Panc1 (cell line): ENCODE measurements at places on chromosomes 7 and 10. TPM values are rescaled to one million over a fixed set of nuclear protein-coding genes. Genes with fewer than 3 reads are reported as not detected.

- no peaks in the 10 kb centered on the region for H3K36me3 ChIP-seq
- no peak overlapping the region for H3K27ac ChIP-seq
- H3K27me3 ChIP-seq, result no peaks in the 10 kb centered on the region
- no peaks in the 10 kb centered on the region for H3K4me1 ChIP-seq
Measured at GRCh38 chr10:65394502-65395297, 1531.1 kb upstream of the LRRTM3 start.

- H3K27me3 ChIP-seq, result no peaks in the 10 kb centered on the region
- peak overlapping the region; percentile 80 for H3K27ac ChIP-seq
- no peak for DNase-seq
- peaks cover 89% of the 10 kb centered on the region for H3K4me1 ChIP-seq
- H3K4me3 ChIP-seq, result no peak overlapping the region
Measured at GRCh38 chr10:113053881-113054280, 103.8 kb downstream of the TCF7L2 start.

The RPS24 gene
- 1,400 TPM for total RNA-seq

The FAM180A gene
- total RNA-seq, result not detected

- peaks cover 13% of the 10 kb centered on the region for H3K27me3 ChIP-seq
- H3K4me1 ChIP-seq, result no peaks in the 10 kb centered on the region
- no peak overlapping the region for H3K27ac ChIP-seq
- DNase-seq, result no peak
- no peak overlapping the region for H3K4me3 ChIP-seq
Measured at GRCh38 chr7:7352845-7353244, 170.5 kb downstream of the C1GALT1 start.

The SEMA4G gene
- total RNA-seq, result 4.7 TPM

The SYT15 gene
- total RNA-seq, result 0.28 TPM

DNA sequence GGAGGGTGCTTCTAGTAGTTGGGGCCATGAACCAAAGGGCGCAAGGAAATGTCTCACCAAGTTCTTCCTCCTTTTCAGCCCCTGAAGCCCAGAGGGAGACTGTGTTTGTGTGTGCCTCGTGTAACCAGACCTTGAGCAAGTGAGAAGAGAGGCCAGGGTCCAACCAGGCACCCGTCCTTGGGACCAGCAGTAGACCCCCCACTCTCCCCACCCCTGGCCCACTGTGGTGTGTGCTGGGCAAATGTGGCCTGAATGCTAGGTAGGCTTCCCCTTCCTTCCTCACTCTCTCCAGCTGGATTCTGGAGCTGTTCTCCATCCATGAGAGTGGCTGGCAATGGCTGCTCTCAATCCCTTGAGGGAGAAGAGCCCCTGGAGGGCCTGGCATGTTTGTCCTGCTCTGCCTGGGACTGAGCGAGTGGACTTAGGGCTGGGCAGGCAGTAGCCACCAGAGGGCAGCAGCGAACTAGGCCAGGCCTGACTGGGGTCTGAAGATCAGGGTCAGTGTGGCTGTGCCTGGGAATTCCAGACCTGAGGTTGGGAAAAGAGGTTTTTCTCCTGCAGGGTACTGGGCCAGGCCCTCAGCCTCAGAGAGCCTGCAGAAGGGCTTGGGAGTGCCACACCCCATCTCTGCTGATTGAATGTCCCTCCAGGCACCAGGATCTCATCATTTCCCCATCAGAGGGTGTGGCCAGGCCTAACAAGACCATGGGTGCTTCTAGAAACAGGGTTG is 12.5 kb downstream of the SFRP5 start:
- no peaks in the 10 kb centered on the region for H3K4me1 ChIP-seq
- no peak overlapping the region for H3K4me3 ChIP-seq
- no peaks in the 10 kb centered on the region for H3K27me3 ChIP-seq
- no peaks in the 10 kb centered on the region for H3K36me3 ChIP-seq
- DNase-seq, result peak; percentile 32

- H3K27ac ChIP-seq, result no peak overlapping the region
- H3K36me3 ChIP-seq, result no peaks in the 10 kb centered on the region
- no peaks in the 10 kb centered on the region for H3K4me1 ChIP-seq
- no peak for DNase-seq
Measured at GRCh38 chr7:77200542-77200941, 923 bp upstream of the FGL2 start.

- H3K27ac ChIP-seq, result no peak overlapping the region
- no peaks in the 10 kb centered on the region for H3K4me1 ChIP-seq
- no peak overlapping the region for H3K4me3 ChIP-seq
Measured at GRCh38 chr7:40646717-40647116, 511.9 kb downstream of the SUGCT start.
